Ascending aorta (tissue), 2 donors: ENCODE measurements at places on chromosomes 11 and 22. TPM values are rescaled to one million over a fixed set of nuclear protein-coding genes. Genes with fewer than 3 reads are reported as not detected.

DNA sequence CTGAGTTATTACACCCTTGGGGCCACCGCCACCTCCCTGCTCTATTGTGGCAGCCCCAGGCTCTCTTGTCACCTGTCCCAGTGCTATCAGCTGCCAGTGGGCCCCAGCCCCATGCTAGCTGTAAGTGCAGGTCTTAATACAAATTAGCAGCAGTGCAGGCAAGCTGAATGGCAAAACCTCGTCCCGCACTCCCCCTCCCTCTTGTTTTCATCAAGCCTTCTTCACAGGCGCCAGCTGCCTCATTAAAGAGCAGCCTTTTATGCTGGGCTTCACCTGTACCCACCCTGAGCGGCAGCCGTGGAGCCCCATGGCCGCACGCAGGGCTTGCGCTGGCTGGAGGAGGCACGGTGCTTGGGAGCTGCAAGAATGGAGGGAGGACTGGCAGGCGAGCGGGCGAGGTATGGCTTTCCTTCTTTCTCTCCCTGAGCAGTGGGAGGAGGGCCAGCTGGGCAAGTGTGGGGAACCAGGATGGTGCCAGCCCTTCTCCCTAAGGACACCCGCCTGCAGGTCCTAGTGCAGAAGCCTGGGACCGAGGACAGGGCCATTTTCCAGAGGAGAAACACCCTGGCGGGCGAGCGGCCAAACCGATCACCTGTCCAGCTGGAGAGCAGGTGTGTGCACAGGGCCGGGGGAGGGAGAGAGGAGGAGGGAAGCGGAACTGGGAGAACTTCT is 70.7 kb downstream of the FLI1 start:
- no peak for DNase-seq

DNA sequence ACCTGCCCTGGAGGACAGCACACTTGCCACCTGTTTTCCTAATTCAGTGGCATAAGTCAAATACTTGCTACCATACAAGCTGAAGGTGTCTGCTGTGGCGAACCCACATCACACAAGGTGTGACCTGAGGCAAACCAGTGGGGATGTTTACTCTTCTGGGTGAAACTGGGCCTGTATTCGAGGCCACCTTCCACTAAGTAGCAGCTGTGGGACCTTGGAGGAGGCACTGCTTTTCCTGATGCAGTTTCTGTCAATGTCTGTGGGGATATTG is 927.4 kb downstream of the BRD1 start:
- no peak for DNase-seq

- no peak for DNase-seq
These were observed 68.5 kb upstream of the PARVG start for GRCh38 chr22:44112191-44112590.

DNA sequence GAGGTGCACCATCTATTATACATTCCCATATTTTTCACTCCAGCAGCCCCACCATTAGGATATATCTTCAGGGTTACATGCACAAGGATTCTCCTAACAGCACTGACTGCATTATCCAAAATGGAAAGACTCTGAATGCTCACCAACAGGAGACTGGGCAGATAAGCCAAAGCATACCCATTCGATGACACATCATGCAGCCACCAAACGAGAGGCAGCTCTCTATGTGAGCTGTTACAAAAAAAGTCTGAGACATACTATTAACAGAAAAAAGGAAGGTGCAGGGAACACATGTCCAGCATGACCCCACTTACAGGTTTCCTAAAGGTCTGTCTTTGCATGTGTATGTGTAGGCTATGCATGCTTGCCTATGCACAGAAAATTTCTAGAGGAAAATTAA is 12.4 kb upstream of the SERPIND1 start:
- no peak for DNase-seq

- DNase-seq: no peak
These were observed 221.2 kb downstream of the TRPC6 start for GRCh38 chr11:101362643-101363042.

DNA sequence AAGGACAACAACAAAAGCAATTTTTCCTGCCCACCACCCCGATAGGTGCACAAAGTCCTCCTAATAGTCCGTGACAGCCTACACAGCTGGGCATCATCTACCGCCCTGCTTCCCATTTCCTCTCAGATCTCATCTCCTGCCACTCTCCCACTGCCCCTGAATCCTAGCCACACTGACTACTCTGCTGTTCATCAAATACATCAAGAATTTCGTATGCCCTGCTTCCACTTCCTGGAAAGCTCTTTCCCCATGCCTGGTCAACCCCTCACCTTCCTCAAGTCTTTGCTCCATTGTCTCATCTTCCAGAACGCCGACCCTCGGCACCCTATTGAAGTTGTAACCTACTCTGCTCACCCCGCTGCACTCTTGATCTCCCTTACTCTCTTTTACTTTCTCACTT is 320.1 kb downstream of the OPCML start:
- no peak for DNase-seq

DNA sequence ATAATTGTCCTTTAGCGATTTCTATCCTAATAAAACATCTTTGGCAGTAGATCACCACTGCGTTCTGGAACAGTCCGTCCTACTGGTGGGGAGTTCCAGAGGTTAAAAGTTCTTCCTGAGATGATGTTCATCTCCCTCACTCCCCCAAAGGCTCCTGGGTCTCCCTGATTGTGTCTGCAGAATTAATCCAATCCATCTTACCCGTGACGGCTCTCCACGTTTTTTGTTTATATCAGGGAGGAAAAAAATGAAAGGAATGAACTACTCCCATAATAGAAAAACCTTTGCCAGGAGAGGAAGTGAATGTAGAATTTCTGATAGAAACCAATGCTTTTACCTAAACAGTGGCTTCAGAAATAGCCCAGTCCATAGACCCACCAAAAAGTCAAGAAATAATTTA is 81.6 kb downstream of the LARGE1 start:
- no peak for DNase-seq

GRCh38 chr11:90629229-90629806 is 406.5 kb upstream of the CHORDC1 start:
- no peak for DNase-seq

DNA sequence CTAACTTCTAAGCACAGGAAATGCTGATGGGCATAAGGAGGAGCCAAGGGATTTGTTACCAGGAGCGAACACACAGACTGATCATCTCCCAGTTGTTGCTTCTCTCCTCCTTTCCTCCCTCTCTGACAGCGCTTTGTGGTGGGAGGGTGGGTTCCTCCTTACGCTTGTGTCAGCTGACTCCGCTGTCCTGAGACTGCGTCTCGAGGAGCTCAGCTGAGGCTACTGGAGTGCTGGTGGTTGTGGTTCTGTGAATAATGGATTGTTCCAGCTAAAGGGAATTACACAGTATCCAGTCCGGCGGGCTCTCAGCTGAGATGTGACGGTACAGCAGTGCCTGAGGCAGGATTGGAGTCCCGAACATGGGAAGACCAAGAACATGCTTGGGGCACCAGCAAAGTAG is 113.4 kb downstream of the CTNND1 start:
- DNase-seq: no peak

- DNase-seq: no peak
These were observed 783 bp upstream of the ANKRD54 start for GRCh38 chr22:37844904-37845329.

DNA sequence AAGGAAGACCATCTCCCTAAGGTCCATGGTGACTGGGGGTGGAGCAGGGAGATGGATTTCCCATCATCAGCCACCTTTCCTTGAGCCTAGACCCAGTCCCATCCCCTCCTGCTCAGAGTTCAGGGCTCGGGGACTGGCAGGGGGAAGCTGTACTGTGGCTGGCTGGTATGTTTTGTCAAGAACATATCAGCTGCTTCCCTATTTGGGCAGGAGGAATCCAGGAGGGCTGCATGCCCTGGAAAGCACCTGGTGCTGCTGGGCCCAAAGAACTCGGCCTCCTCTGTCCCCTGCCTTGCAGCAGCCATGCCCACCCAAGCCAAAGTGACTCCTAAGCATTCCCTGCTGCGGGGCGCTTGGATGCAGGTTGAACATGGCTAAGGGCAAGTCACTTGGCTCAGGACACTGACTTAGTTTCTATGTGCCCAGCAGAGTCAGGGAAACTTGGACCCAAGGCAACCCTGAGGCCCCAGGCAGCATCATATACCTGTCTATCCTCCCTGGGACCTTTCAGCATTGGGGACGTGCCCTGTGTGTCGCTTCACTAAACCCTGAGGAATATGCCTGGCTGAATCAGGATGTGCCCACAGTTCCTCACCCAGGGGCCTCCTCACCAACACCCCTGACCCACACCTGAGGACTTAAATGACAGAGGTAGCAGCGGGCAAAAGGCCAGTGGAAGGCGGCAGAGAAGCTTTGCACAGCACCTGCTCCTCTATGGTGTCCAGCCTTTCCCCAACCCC is 43.1 kb downstream of the BUD13 start:
- DNase-seq: no peak

DNA sequence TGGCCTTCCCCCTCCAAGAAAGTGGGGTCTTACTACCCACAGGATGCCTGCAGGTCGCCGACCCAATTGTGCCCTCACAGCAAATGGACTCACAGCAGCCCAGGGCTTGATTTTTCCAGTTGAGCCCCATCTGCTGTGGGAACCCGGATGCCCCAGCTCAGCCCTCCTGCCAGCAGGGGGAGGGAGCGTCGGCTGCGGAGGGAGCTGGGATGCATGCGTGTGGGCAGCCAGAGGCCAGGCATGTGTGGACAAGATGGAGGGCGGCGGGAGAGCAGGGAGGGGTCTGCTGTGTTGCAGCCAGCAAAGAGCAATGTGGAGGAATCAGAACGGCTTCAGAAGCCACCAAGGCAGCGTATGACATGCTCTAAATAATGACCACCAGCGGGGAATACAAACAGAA is 41.0 kb upstream of the EIF3D start:
- DNase-seq: no peak

DNA sequence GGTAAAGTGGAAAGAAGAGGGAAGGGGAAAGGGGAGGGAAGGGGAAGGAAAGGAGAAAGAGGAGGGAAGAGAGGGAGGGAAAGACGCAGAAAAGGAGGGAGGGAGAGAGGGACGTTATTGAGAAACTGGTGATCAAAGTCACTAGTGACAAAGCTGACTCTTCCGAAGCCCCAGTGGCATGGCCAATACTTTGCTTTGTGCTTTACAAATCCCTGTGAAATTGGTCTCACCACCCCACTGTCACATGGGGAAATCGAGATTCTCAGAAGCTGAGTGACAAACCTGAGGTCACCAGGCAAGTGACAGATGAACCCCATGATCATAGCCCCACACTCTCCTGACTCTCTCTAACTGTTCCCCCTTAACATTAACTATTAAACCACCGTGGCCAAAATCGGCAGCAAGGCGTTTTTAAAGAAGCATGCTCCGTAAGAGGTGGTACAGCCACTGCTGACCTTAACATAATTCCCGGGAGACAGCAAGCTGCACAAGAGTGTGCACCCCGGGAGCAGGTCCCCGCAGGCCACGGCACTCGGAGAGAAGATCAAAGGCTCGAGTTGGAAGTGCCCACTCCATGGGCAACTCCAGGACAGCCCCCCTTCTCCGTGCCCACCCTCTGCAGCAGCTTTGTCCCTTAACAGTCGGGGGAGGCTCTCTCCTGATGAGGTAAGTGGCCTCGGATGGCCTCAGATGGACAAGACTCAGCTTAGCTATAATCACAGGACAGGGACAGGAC is 34.8 kb downstream of the CELSR1 start:
- DNase-seq: no peak

DNA sequence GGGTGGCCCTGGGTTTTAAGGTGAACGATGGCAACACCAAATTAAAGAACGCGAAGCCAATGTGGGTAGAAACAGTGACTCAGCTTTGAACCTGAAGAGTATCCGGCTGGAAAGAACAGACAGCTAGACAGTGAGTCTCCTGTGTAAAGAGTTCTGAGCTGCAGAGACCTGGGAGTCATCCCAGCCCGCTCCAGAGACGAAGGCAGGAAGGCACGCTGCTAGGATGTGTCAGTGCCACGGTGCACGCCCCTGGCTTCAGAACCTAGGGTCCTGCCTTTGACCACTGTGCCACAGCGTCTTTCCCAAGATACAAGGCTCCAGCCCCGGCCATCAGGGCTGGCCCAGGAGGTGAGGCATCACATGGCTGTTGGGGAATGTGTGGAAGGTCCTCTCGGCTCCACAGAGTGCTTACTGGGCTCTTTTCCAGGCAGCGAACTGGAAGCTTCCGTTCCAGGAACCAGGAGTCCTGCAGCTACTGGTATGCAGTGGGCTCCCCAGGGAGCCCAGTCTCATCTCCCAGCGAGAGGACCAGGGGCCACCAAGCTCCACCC is 29.9 kb downstream of the LRFN4 start:
- no peak for DNase-seq

DNA sequence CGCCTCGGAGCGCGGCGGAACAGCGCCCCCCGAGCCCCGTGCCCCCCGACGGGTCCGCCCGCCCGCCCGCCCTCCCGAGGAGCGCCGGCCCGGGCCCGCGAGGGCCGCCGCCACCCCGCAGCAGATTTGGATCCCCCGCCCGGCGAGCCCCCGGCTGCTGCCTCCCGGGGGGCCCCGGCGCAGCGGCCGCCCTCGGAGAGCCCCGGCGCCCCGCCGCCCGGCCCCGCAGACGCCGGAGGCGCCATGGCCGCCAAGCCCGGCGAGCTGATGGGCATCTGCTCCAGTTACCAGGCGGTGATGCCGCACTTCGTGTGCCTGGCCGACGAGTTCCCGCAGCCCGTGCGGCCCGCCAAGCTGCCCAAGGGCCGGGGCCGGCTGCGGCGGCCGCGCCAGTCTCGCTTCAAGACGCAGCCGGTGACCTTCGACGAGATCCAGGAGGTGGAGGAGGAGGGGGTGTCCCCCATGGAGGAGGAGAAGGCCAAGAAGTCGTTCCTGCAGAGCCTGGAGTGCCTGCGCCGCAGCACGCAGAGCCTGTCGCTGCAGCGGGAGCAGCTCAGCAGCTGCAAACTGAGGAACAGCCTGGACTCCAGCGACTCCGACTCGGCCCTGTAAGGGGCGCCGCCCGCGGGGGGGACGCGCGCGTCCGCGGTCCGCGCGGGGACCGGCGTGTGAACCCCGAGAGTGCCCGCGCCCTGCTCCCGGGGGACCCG is 380 bp downstream of the C11orf96 start:
- no peak for DNase-seq

DNA sequence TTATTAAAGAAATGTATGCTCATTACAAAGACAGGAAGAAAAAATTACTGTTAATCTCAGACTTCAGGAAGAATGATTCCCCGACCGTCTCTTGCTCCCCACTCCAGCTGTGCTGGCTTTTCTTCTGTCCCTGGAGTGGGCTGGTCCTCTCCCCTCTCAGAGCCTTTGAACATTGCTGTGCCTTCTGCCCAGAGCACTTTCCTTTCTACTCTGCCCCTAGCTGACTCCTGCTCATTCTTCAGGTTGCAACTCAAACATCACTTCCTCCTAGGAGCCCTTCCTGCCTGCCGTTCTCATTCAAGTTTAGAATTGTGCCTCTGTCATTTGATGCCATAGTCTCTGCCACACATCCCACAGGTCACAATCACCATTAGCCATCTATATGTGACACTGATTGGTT is 329.5 kb downstream of the MIAT start:
- DNase-seq: no peak

DNA sequence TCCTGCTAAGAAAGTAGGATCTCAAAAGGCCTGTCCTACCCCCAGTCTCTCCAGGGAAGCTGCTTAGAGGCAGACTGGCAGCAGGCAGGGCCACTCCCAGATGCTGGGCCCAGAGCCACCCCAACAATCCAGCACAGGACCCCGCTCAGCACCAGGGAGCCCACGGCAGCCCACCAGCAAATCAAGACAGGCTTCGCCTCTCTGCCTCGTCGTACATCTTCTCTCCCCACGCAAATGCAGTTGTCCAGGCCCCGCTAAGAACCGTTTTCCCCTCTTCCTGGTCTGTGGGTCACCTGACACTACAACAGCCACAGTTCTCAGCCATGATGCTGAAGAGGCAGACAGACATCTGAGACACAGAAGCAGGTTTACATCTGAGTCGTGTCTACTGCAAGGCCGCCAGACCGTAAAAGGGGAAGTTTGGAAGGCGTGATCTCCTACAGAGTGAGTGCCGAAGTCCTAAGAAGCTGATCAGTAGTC is 51.1 kb downstream of the IGSF9B start:
- DNase-seq: no peak

Gene CYP2D6
- total RNA-seq: 0.53 TPM

Gene CRYBB3
- not detected for total RNA-seq

Gene TMEM45B
- not detected for total RNA-seq

Gene GLYAT
- total RNA-seq: not detected
